Stimulated activated CD4-positive, alpha-beta T cell treated with anti-CD3 and anti-CD28 coated beads, Interleukin-1b, Interleukin-23, amount 100 ng/mL, for 1 hour (primary cell): ENCODE measurements at places on chromosomes 13 and 19.

- DNase-seq: no peak
These were observed 399.1 kb upstream of the SPRY2 start for GRCh38 chr13:80740071-80740470.

DNA sequence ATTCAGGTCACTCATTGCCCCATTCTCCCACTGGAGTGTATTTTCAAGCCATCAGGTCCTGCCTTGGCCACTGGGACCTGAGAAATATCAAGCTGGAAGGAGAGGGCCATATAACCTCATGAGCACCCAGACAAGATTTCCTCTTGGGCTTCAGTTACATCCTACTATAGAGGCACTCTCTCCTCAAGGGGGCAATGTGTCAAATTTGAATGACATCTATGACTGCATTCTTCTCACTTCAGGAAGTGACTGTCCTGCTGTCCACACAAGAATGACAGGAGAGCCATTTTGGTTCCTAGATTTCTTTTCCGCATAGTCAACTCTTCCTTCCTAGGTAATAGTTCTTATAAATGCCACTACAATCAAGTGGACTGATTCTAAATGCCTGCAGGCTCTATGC lies 416.2 kb downstream of the DIAPH3 start:
- DNase-seq: no peak

GRCh38 chr13:37510441-37510840 lies 88.1 kb downstream of the POSTN start:
- no peak for DNase-seq

DNA sequence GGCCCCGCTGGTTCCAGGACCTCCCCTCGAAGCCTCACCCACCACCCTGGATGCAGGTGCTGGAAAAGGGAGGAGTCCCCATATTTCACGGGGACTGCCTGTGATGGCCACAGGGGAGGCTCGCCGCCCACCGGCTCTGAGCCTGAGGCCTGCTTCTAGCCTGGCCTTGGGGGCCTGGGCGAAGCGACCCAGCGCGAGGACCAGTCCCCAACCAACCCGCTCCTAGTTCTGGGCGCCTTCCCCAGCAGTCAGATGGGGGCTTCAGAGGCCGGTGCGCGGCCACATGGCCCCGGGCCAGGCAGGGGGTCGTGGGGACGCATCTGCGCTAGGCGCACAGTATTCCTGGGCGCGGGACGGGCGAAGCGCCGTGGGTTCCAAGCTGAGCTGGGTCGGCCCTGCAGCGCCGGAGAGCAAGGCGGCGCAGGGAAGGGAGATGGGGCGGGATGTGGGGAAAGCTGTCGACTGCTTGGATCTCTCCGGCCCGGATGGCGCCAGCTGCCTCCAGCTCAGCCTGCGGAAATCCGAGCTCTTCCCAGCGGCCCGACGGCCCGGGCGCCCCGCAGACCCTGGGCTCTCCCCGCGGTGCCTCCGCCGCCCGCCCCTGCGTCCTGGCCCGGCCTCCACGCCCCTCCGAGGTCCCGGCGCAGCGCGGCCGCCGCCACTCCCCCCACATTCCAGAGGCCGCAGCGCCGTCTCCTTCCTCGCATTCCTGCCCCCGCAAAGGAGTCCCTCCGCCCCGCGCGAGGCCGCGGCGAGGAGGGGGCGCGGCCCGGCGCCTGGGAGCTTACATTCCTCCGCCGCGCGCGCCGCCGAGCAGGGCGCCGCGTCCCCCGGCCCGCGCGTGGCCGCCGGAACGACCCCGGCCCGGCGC lies at the start of gene WTIP:
Gene WTIP (plus strand): TSS at position 788 of the 871 bp plus-strand sequence. CDS start 217 bp downstream, outside the sequence.
- DNase-seq: no peak

DNA sequence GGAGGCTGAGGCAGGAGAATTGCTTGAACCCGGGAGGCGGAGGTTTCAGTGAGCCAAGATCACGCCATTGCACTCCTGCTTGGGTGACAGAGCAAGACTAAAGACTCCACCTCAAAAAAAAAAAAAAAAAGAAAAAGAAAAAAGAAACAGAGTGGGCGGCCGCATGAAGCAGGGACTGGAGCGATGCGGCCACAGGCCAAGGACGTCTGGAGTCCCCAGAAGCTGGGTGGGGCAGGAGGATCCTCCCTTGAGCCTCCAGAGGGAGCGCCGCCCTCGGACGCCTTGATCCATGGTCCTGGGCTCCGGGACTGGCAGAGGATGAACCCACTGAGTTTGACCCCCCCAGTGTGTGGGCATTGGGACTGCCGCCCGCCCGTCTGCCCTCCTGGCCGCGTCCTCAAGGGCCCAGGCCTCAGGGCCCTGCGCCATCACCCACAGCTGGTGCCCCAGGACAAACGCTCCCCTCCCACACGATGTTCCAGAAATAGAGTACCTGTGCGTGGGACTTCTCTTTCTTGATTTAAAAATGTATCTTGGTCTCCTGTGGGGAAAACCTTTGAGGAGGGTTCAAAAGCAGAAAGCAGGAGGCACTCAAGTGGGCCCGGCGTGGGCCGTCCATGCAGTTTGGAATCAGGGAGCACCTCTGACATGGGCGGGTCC lies 15.5 kb downstream of the BTBD2 start:
- no peak for DNase-seq

- DNase-seq: peak; percentile 31
These were observed at the start of gene ZNF780B for GRCh38 chr19:40055832-40056504. Gene ZNF780B, minus strand, starts transcription at chr19:40056231. Its CDS starts 5,899 bp downstream, at chr19:40050332.
